ENCODE measurements at places on chromosomes 16 and 17. TPM values are rescaled to one million over a fixed set of nuclear protein-coding genes. Genes with fewer than 3 reads are reported as not detected.

GRCh38 chr16:72877374-72878028 is 170.4 kb downstream of the ZFHX3 start:
- no peaks in the 10 kb centered on the region for H3K27me3 ChIP-seq
- no peaks in the 10 kb centered on the region for H3K36me3 ChIP-seq
- no peak for DNase-seq
- no peaks in the 10 kb centered on the region for H3K4me1 ChIP-seq

DNA sequence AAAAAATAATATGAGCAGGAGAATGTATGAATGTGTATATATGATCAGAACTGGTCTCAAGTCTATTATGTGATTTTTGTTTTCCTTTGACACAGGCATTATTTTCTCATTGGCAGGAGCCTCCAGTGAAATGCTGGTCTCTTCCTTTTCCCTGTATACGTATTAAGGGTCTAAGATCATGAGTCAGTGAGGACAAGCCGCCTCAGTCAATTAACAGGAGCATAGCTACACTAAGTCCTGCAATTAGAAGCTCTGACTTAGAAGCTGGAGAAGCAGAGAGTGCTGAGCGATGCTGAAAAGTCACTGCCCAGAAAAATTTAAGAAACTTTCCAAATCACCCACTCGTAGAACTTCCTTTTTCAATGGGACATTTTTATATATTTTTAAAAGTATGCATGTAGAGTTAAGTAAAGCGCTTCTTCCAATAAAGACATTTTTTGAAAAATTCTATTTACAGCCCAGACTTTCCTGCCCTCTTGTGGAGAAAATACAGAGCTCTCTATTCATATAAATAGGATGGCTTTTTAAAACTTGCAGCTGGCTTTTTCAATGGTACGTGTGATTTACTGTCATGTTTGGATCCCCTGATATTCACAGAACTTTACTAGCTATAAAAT is 70.2 kb upstream of the PSMD7 start:
- H3K27ac ChIP-seq, result no peak overlapping the region
- H3K36me3 ChIP-seq, result no peaks in the 10 kb centered on the region
- H3K4me3 ChIP-seq, result no peak overlapping the region
- H3K27me3 ChIP-seq, result no peaks in the 10 kb centered on the region
- no peak for DNase-seq

- no peaks in the 10 kb centered on the region for H3K36me3 ChIP-seq
- H3K4me1 ChIP-seq, result no peaks in the 10 kb centered on the region
- H3K27ac ChIP-seq, result no peak overlapping the region
- no peaks in the 10 kb centered on the region for H3K27me3 ChIP-seq
- H3K4me3 ChIP-seq, result no peak overlapping the region
Measured at GRCh38 chr17:3864534-3864933, 18.5 kb upstream of the NCBP3 start.

Gene CFAP119
- 21.4 TPM for polyA plus RNA-seq

Gene PRR29
- polyA plus RNA-seq, result 0.35 TPM

DNA sequence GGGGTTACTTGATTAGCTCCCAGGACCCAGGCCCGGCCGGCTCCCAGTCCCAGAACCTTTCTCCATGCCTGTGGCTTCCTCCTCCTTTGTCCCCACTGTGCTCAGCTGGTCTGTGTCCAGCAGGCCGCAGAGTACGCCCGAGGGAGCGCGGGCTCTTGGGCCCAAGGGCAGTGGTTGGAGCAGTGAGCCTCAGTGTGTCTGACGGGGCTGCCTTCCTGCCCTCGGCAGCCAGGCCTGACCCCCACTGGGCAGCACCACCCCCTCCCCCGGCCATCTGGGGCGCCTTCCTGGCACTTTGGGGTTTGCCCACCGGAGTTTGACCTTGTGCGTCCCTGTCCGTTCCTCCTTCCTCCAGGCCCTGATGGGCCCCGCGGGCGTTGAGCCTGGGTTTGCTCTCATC is 62.4 kb upstream of the PVALEF start:
- H3K4me3 ChIP-seq, result no peak overlapping the region
- no peaks in the 10 kb centered on the region for H3K36me3 ChIP-seq
- no peak for DNase-seq
- H3K4me1 ChIP-seq, result no peaks in the 10 kb centered on the region

DNA sequence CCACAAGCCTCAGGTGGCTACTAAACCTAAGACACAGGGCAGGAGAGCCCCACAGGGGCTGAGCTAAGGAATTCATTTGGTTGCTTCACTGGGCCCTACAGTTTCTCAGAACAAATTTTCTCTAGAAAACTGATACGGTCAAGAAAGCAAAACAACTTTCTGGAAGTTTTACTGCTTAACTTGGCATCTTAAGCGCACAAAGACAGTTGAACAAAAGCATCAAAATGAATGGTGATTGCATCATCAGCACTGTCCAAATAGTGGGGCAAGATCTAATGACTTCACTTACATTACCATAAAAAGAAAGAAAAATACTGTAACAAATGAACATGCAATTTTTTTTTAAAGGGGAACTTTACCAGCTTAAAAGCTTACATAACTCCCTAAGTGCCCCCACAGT is 47.6 kb downstream of the XPO6 start:
- no peak for DNase-seq
- no peak overlapping the region for H3K4me3 ChIP-seq
- peak overlapping the region; percentile 24 for H3K27ac ChIP-seq
- no peaks in the 10 kb centered on the region for H3K36me3 ChIP-seq
